ENCODE measurements at places on chromosomes 5 and 9.

GRCh38 chr5:57683036-57683630 is 200.5 kb upstream of the ACTBL2 start:
- no peak for DNase-seq

DNA sequence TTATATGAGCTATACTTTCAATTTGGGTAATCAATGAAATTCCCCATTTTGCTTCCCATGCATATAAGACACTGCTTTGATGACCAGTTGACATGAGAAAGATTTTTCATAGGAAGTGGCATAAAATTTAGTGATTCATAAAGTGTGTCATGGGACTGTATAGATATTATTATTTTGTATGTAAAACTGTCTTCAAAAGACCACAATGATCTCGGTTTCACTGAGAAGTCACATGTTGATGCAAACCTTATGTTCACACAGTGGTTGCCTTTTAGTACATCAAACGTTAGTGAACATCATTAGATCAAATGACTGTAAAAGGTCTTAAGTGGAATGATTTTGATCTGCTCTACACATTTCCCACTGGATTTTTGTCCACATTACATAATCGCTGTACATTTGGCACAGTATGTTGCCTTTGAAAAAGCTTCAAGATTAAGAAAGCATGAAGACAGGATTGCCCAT is 349.2 kb upstream of the MEF2C start:
- no peak for DNase-seq

DNA sequence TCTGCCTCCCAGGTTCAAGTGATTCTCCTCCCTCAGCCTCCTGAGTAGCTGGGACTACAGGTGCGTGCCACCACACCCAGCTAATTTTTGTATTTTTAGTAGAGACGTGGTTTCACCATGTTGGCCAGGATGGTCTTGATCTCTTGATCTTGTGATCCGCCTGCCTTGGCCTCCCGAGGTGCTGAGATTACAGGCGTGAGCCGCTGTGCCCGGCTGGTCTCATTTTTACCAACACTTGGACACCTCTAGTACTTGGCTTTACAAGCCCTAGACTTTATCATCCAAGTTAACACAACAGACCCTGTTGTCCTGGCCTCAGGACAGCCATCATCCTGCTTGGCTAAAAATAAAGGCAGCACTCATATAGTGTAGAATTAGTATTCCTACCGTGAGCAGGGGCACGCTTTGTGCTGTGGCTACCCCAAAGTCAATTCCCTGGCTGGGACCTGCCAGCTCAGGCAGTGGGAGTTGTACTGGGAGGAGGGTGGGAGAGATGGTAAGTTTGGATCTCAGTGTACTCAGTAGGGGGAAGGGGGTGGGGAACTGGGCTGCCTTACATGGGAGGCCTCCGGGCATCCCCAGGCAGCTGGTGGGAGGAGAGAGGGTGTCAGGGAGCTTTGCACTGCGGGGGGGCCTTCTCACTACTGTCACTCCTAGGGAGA is 6.6 kb downstream of the PDZD2 start:
- no peak for DNase-seq

DNA sequence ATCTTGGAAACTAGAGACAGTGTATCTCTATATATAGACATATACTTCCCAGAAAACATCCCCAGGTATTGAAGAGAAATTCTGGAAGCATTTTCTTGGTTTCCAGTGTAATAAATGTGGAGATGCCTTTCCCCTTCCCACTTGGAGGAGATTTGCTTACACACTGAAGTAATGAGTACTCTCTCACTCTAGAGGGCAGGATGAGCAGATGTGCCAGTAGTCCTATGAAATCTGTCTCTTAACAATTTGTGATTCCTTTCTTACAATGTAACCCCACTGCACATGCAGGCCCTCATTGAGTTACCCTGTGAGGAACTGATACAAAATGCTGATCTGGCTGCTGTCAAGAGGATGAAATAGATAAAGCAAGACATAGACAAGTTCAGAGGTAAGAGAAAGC is 567.2 kb downstream of the SLCO4C1 start:
- DNase-seq, result no peak

DNA sequence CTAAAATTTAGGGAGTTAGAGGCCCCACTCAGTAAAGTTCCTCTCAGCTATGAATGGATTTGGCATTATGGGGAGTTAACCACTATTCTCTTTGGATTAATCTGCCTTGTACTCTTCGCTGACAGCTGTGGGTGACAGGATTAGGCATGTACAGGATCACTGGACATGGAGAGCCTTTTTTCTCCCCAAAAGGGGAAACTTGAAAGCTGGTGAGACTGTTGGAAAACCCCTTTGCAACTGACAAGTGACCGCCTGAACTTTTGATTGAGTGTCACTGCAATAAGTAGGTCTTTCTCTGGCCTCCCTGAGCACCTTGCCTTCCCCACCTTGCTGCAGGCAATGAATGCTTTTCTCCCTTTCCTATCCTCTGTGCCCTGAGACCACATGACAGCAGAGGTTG is 68.3 kb downstream of the ERP44 start:
- no peak for DNase-seq

- no peak for DNase-seq
Measured at GRCh38 chr9:88915916-88916315, 75.4 kb upstream of the S1PR3 start.

DNA sequence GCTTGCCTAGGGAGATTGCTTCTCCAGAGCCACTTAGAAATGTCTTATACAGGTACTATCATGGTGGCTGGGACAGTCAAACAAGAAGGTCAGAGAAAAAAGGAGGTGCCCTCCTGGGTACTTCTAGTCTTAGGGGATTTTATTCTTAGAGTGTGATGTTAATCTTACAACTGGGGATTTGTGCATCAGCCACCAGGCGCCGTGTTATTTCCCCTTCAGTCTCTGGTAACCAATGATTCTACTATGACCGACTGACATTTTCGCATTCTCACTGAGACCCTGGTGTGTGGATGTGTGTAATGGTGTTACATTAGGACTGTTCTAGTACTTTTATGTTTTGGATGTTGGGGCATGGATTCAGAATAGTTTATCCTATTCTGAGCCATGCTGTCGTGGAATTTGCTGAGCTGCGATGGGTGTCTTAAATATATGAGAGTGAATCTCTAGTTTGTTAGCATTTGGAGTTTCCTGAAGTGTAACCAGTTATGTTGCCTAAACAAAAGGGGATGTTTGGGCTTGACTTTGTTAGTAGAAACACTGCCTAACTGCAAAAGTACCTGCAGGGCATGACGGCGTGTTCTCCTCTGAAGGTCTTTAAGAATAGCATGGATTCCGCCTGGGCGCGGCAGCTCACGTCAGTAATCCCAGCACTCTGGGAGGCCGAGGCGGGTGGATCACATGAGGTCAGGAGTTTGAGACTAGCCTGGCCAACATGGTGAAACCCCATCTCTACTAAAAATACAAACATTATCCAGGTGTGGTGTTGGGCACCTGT is 175.2 kb upstream of the DAP start:
- no peak for DNase-seq

DNA sequence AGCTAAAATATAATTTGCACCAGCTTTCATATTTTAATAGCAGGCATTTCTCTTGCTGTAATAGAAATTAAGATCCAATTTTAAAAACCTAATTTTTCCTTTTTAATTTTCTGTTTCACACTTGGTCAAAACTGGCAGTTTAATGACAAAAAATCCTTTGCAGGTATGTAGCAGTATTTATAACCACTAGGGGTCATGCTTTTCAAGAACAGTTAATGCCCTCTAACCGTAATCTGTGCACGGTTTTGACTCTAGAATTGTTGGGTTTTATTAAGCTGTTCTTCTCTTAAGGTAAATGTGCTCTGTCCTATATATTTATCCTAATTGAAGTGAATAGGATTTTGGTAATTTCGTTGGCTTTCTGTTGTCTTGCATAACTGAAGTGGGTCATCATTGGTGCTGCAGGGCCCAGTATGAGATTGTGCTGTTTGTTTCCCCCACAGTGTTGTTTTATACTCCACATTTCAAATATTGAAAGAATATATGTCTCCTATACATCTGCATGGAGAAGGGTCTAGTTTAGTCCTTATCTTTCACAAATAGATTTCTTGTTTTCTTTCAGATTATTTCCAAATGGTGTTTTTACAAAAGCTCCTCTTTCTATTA is 107.4 kb downstream of the SCAMP1 start:
- peak; percentile 58 for DNase-seq

- no peak for DNase-seq
Measured at GRCh38 chr5:72157625-72157962, 50.3 kb downstream of the MAP1B start.

- no peak for DNase-seq
Measured at GRCh38 chr9:14304259-14304658, 9.7 kb downstream of the NFIB start.

DNA sequence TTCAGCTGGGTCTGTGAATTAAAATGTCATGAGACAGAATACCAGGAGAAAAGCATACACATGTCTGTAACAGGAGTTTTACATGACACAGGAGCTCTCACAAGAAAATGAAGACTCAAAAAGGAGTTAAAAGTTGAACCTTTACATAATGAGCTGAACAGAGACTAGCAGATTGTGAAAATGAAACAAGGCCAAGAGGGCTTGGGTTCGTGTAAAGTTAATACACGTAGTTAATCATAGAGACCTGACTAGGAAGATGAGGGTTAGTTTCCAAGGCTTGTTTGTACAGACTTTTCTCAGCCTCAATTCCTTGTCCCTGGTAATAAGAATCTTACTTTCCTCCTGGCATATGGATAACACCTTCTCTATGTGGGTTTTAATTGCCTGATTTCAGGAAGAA is 1294.0 kb downstream of the MAT2B start:
- DNase-seq, result no peak

DNA sequence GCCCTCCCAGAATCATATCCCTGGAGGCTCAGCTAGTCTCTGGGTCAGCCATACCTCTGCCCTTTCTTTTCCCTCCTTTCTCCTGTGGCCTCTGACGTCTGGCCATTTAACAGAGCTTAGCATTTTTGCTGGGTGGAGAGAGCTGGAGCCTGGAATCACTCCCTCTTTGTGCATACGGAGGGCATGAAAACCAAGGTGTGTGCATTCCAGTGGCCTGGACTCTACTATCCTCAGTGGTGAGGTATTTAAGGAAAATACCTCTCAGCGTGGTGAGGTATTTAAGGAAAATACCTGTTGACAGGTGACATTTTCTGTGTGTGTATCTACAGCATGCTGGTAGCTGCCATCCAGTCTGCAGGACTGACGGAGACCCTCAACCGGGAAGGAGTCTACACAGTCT is 27.5 kb downstream of the TGFBI start:
- no peak for DNase-seq

- no peak for DNase-seq
Measured at GRCh38 chr9:84705128-84705527, 35.6 kb downstream of the NTRK2 start.

DNA sequence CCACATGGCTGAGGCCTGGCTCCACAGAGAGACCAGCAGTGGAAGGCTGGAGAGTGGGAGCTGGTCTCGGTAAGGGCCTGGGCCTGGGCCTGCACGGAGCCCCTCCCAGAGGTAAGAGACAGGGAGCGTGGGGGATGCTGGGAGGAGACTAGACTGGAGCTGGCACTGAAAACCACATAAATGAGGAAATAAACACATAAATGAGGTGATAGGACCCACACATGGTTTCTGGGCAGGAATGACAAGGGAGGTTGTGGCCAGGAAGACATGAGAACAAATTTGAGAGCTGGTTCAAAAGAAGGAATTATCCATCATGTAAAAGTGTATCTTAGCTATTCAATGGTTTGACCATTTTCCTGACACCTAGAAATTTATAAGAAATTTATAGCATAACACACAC is 451.7 kb upstream of the DAP start:
- DNase-seq, result no peak

- DNase-seq, result peak; percentile 87
Measured at GRCh38 chr9:114662081-114662989, 4.7 kb upstream of the TEX53 start.

GRCh38 chr5:120396186-120396585 is 67.9 kb upstream of the PRR16 start:
- no peak for DNase-seq

GRCh38 chr9:27033815-27034403 is 28.4 kb upstream of the LRRC19 start:
- DNase-seq, result peak; percentile 63

- DNase-seq, result no peak
Measured at GRCh38 chr5:40217553-40217952, 462.2 kb upstream of the PTGER4 start.

GRCh38 chr5:135985951-135986350 is 31.2 kb upstream of the LECT2 start:
- no peak for DNase-seq

DNA sequence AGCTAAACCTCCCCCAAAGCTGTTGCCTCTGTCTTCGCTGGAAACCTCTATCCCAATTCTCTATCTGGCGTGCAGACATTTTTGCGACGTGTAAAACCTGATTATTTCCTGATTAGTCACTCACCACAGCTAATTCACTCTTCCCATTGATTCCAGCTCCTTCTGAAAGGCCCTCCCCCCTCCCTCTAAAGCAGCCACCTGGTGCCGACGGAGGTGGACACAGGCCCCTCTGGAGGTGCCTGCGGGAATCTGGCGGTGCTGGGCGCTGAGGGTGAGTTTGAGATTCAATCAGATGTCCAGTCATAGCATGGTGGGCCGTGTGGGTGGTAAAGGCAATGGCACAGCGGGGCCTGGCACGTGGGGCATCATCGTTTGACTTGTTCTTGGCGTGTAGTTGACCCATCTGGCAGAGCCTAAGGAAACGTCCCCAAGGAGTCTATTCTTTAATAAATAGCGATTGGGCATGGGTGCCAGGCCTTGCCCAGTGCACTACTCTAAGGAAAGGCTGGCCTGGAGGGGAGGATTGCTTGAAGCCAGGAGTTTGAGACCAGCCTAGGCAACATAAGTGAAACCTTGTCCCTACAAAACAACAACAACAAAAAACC is 271.1 kb upstream of the MVB12B start:
- no peak for DNase-seq

- DNase-seq, result no peak
Measured at GRCh38 chr9:86655147-86655546, 292.2 kb downstream of the GAS1 start.

GRCh38 chr9:63816751-63817621 is 1468.0 kb downstream of the FOXD4L5 start:
- peak; percentile 86 for DNase-seq

DNA sequence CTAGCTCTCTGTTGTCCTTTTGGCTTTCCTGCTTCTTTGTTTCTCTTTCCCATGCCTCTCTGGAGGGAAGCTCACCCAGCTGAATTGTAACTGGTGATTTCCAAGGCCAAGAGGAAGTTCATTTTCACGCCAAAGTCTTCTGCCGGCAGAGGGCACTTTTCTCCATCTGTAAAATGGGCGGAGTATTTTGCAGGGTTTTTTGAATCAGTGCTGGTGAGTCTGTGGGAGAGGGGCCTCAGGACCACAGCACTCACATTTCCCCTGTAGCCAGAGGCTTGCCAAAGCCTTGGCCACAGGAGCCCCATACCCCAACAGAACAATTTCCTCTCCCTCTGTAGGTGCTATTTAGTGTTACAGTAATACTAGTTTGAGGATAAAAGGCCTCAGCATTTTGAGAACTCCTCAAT is 42.3 kb upstream of the MATR3 start:
- no peak for DNase-seq

GRCh38 chr5:72307573-72307967 is 12.5 kb downstream of the MRPS27 start:
- DNase-seq, result no peak

- peak; percentile 49 for DNase-seq
Measured at GRCh38 chr5:75048457-75048953, 3.9 kb downstream of the GCNT4 start.

Measured in AG20443 (cell line).